ENCODE measurements at places on chromosomes 5 and 9.

GRCh38 chr5:9174446-9174845, 371.4 kb downstream of the SEMA5A start:
- no peak for DNase-seq

GRCh38 chr5:151048526-151048925, 28.1 kb downstream of the GPX3 start:
- DNase-seq, result no peak

DNA sequence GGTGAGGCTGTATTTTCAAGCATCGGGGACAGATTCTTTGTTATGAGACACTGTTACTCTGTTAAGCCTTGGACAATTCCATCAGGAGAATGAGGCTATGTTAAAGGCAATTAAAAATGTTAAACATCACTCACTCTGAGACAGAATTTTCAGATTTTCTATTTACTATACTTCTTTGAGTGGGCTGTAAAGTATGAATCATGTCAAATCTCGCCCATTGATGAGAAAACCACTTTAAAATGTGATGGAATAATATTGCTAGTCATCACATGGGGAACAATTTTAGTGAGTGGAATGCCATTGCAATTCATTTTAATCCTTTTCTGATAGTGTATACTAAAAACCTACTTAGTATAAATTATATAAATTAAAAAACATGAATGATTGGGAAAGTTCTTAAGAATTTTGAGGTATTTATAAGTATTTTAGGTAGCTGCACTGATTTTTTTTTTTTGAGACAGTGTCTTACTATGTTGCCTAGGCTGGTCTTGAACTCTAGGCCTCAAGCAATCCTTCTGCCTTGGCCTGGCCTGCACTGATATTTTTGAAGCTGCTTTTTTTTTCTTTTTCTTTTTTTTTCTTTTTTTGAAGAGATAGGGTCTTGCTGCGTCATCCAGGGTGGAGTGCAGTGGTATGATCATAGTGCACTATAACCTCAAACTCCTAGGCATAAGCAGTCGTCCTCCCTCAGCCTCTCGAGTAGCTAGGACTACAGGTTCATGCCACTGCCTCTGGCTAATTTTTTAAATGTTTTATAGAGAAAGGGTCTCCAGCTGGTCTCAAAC, 73.2 kb downstream of the KIAA1958 start:
- no peak for DNase-seq

DNA sequence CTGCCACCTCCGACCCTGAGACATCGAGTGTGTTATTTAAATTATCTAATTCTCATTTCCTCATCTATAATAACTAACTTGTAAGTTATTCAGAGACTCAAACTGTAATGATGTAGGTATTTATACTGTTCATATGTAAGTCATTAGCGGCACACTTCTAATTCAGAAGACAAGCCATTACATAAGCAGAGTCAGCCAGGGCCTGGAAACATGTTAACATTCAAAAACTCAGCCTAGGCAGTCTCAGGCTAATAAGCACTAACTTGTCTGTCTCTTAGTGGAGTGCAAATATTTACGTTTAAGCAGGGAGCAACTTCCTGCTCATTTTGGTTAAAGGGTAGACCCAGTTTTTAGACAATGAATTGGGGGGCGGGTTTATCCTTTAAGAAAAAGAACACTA, 598.4 kb downstream of the ACTL7B start:
- no peak for DNase-seq

DNA sequence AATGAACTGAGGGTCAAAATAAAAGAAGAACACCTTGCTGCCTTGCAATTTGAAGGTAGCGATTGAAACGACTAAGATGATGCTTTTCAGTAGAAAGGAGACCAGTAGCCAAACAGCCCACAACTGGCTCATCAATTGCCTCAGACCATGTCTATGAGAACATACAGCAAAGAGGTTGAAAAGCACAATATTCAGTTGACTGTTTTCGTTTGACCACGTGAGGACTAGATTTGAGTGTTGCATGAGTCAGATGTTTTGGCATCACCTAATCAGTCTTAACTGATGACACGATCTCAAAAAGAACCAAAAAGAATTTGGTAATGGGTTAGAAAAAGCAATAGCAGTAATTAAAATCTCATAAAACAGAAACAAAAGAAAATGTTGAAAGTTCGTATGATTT, 82.7 kb upstream of the IL7R start:
- DNase-seq, result no peak

GRCh38 chr5:103013933-103014552, 105.9 kb downstream of the GIN1 start:
- DNase-seq, result no peak

GRCh38 chr9:128552744-128553440, 505 bp downstream of the SPTAN1 start:
- DNase-seq, result peak; percentile 58

DNA sequence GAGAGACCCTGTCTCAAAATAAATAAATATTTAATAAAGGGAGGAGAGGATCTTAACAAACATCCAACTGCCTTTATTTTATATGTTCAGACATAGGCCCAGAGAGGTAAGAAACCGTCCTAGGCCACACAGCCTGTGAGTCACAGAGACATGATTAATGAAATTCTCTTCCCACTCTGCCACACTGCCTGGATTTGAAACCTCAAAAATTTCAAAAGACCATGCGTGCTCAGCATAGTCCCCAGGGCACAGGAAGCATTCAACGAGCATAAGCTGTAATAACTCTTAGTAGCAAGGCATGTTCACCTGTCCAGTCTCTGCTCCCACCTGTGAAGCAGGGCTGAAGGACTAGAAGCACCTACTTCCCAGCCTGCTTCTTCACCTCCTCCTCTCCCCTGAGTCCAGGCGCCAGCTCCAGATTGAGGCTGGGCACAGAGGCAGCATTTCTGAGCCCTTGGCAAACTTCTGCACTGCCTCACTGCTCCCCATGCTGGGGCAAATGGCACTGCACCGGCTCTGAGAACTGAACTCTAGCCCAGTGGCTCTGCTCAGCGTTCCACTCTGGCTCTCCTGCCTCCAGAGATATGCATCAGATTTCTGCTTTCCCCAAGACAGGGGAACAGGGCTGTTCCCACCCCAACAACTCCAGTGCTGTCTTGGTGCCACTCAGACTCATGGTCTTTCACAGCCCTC, 1.1 kb downstream of the FAT2 start:
- DNase-seq, result no peak

- DNase-seq, result no peak
Observed at GRCh38 chr5:10740384-10740783, 20.6 kb downstream of the DAP start.

DNA sequence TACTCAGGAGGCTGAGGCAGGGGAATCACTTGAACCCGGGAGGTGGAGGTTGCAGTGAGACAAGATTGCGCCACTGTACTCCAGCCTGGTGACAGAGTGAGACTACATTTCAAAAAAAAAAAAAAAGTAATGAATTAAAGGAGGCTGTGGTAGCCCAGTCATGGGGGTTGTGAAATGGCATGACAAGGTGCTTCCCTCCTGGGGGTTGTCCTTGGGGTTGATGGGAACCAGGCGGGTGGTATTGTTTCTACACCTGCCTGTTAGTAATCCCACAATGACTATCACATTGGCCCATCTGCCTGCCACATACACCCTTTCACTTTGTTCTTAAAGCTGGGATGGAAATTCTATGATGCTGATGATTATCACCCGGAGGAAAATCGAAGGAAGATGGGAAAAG, 5.6 kb downstream of the IDNK start:
- DNase-seq, result no peak

DNA sequence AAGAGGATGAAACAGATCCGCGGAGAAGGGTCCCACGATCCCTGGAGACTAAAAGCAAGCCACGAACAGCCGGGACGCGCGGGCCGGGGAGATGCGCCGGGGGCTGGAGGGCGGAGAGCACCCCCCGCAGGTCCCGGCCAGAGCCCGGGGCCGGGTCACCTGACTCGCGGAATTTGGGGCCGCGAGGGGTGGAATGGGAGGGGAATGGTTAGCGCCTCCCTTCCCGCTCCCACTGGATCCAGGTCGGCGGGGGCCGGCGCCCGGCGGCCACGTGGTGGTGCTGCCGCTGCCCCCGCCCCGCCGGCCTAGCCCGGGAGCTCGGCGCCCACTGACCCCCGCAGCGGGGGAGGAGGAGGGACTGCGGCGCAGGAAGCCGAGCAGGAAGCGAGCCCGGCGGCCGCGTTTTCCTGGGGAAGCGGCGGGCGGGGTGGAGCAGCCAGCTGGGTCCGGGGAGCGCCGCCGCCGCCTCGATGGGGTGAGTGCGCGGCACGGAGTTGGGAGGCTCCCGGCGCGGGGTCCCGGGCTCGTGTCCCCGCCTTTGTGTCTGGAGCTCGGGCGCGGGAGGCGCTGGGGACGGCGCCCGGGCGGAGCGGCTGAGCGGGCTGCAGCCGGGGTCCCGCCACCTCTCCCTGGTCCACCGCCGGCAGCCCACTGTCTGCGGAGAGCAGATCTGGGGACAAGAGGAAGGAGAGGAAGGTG, at the start of gene RAI14:
TSS of gene RAI14 (plus strand) at position 328 of the 699 bp plus-strand sequence. CDS start 30,592 bp downstream, outside the sequence.
- peak; percentile 75 for DNase-seq

- no peak for DNase-seq
Observed at GRCh38 chr5:142466195-142466971, 141.6 kb upstream of the SPRY4 start.

DNA sequence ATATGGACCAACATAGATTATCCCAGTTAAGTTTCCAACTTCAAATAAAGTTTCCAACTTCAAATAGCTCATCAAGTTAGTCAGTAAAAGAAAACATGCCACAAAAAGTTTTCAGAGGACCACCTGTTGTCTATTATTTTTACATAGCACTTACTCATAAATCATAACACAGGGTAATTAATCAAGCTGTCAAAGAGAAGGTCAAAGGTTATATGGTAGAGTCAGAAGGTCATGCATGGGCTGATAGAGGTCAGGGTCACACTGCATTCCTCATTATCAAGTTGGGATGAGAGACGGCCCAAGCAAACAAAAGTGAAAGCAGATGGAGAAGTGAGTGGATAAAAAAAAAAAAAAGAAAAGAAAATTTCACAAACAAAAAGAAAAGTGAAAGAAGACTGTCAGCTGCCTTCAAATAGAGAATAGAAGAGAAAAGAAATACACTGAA, 145.5 kb upstream of the POU5F2 start:
- no peak for DNase-seq

GRCh38 chr5:178340637-178341036, 108.0 kb upstream of the PHYKPL start:
- DNase-seq, result no peak

DNA sequence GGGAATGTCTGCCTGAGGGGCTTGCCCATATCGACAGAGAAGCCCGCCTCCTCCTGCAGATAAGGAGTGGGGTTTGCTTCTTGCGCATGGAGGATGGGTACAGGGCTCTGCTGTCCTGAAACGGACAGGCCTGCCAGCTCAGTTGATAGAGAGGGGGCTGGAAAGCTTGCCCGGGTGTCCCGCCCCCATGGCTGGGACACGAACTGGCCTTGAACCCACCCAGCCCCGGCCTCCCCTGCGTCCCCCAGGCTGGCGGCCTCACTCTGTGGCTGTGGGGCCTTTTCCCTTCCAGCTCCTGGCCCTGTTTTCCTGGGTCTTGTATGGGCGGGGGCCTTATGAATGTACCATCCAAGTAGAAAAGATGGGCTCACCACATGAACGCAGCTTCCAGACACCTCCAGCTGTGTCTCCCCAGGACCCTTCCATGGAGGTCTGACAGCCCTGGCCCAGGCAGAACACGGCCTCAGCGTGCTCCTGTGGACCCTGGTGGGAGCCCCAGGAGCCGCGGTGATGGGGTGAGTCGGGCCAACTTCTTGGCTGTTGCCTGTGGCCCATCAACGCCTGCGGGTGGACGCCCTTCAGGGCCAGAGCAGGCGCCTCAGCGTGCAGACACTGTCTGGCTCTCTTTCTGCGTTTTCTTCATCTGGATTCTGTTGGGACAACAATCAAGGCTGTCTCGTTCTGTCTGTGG, 15.9 kb upstream of the SLC2A6 start:
- DNase-seq, result no peak

DNA sequence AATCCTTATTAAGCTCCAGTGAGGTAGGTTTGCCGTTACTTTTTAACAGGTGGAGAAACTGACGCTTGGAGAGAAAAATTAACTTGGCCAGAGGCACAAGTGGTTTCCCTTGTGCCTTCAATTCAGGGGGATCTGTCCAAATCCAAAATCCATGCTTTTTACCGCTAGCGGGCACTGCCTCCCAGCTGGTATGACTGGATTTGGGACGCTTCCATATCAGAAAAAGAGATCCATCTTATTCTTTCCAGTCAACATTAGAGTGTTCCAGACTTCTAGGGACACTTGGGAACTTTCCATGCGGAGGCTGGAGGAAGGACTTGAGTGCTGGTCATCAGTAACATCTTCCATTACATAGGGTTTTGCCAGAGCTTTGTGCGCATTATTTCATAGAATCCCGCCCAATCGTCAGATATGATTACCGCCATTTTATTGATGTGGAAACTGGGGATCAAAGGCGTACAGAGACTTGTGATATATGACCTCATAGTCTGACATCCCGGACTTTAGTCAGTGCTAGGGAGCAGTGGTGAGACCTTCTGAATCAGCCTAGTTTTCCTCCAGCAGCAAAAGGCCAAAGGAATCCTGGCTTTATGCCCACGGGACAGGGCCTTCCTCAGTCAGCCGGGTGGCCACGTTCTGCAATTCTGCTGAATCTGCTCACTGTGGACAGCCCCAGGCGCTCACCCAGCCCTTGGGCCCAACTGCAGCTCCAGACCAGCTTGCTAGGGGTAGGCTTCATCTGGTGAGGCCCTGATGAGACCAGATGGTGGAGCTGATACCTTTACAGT, 1.1 kb upstream of the GNPDA1 start:
- peak; percentile 28 for DNase-seq

DNA sequence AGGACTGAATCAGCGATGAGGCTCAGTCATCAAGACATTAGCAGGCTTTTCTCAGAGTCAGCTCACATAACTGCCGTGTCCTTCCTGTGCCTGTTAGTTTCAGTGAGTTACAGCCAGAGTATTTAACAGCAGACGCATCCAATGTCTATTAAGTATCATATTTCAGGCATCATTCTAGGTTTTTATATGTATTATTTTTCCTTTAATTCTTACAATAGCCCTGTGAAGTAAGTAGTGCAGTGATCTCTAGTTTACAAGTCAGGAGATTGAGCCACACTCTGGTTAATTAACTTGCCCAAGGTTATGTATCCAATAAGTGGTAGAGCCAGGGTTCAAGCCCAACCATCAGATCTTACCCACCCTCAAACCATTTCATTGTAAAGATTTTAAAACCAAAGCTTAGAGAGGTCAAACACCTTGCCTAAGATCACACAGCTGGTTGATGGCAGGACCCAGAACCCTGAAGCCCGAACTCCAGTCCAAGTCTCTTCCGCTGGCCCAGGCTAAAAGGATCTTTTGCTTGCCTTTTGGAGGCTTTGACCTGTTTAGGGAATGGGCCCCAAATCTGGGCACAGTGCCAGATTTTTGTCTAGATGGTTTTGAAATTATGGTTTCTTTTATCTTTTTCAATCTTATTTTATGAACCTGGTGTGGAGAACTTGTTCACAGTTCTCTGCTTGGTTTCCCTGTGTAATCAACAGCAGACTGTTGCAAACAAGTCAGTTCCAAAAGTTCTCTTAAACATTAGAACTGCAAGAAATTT, 261.2 kb upstream of the CLINT1 start:
- no peak for DNase-seq
